ENCODE measurements at places on chromosomes 13 and 19.

- DNase-seq, result no peak
These were observed 61.3 kb upstream of the ADGRL1 start for GRCh38 chr19:14267224-14267741.

DNA sequence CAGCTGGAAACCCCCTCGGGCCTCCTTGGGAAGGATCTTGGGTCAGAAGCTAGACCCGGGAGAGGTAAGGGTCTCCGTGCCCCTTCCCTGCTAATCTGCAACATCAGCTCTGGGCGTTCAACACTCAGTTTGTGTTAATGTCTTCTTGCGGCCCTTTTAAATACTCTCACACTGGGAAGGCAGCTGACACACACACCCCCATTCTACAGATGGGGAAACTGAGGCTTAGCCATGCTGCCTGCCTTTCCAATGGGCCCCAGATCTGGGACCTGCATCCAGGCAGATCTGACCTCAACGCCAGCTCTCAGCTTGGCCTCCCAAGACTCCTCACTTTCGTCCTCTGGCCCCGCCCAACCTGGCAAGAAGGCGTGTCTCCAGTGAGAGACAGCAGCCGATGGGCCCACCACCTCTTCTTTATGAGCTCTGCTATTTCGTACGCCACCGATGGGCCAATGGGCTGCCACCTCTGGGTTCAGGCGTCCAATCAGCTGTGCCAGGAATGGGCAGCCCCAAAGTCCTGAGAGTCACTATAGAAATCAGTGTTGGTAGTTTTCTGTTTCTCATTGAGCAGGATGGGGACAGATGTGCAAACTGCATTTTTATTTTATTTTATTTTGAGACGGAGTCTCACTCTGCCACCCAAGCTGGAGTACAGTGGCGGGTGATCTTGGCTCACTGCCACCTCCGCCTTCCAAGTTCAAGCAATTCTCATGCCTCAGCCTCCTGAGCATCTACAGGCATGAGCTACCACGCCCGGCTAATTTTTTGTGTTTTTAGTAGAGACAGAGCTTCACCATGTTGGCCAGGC is 43.8 kb downstream of the DNM2 start:
- no peak for DNase-seq

DNA sequence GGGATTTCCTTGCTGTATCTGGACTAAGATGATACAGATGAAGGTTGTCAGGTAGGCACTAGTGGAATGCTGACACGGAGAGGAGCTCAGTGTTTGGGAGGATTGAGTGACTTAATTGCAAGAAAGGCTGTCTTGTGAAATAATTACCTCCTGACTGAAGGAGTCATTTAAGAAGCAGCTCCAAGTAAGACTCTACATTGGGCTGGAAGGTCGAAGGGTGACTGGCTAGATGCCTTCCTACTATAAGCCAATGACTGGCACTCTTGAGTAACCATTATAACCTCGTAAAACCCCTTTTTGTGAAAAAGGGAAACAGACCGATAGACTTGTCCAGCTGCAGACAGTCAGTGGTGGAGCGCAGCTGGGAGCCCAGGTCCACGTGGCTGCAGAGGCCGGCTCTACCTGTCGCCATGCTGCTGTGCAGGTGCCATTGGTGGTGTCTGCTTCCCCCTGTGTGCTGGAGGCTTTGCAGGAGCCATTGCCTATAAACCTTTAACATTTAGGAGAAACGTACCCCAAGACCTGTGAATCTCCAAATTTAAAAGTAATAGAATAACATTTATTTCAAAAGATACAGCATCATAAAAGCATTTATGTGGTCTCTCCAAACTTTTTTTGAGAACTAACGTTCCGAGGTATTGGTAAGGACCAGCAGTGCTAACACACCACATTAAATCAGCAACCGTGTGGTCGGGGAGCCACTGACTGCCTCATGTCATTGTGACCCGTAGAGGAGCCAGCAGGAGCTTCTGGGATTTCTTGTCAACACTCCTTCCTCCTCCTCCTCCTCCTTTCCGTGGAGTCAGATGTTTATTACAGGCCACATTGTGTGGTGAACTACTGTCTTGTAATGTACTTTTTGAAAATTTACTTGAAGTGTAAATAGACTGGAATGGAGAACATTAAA is 80.4 kb upstream of the TEX29 start:
- no peak for DNase-seq

GRCh38 chr13:110652764-110653163 is 37.4 kb downstream of the NAXD start:
- no peak for DNase-seq
